ENCODE measurements at places on chromosomes 2 and 18.

DNA sequence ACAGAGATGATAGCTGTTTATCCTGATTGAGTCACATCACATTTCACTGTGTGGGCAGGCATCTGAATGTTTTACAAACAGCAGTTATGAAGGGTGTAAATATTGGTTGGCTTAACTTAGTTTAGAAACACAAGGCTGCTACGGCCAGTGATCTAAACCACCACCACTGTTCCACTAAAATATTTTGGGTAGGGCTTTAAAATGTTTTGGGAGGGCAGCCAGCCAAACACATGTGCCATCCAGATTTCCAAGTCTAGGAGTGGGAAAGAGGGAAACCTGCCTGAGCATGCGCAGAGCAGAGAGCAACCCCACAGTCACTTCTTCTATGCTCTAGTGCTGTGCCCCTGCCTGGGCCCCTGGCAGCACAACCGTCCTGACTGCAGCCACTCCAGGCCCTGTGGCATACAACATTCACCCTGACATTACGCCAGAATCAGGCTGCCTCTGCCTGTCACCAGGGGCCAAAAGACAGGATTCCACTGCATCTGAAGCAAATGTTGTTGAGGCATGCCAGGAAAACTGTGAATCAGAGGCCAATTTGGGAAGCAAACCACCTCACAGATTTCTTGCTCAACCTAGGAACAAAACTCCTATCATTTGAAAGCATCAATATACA, 74.8 kb upstream of the COL5A2 start:
- DNase-seq, result no peak

DNA sequence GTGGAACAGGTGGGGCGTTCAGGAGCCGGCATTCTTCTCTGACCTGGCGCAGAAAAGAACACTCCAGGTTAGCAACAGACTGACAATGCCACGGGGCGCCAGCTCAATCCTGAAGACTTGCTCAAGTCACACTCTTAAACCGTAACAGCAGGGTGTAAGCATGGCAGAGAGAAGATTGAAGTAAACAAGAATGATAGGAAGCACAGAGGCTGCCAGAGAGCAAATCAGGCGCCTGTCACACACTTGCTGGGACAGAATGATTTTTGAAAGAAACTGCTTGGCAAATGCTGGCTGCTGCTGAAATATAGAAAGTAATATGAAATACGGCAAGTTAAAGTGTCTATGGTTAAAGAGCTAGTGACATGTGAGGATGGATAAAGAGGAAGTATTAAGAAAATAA, 80.5 kb downstream of the MEP1B start:
- no peak for DNase-seq

GRCh38 chr2:176080540-176081375, 3.0 kb downstream of the EVX2 start:
- DNase-seq, result no peak

- DNase-seq, result no peak
These were observed 12.4 kb upstream of the CATIP start for GRCh38 chr2:218344090-218344754.
